Suprapubic skin (tissue), 4 donors: ENCODE measurements at places on chromosomes 7 and 10.

DNA sequence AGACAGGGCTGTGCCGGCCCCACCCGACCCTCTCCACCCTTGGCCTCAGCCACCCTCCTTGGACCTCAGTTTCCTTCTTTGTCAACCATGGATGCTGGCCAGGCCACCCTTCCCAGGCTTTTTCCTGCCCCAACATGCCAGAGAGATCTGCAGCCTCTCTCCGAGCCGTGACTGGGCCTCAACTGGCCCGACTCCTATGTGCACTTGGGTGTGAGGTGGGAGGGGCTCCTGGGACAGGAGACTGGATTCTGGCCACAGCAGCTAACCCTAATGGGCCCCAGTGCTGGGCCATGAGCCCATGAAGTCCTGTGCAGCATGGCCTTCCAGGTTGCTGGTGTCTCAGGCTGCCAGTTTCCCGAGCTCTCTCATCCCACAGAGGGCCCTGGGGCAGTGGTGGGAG, 47.7 kb upstream of the PCBD1 start:
- peaks cover 21% of the 10 kb centered on the region for H3K27me3 ChIP-seq
- no peak overlapping the region for H3K27ac ChIP-seq
- no peak for DNase-seq
- no peaks in the 10 kb centered on the region for H3K4me1 ChIP-seq
- no peak overlapping the region for H3K4me3 ChIP-seq

GRCh38 chr7:143487061-143487460, 9.4 kb downstream of the TAS2R41 start:
- no peaks in the 10 kb centered on the region for H3K36me3 ChIP-seq
- no peak for DNase-seq
- H3K4me1 ChIP-seq = peaks cover 25% of the 10 kb centered on the region
- no peak overlapping the region for H3K4me3 ChIP-seq
- peak overlapping the region; percentile 82 for H3K27ac ChIP-seq

GRCh38 chr10:83122336-83122735, 1017.0 kb upstream of the GHITM start:
- H3K27me3 ChIP-seq = no peaks in the 10 kb centered on the region
- no peak for DNase-seq
- no peak overlapping the region for H3K27ac ChIP-seq
- no peaks in the 10 kb centered on the region for H3K4me1 ChIP-seq
- no peak overlapping the region for H3K4me3 ChIP-seq

GRCh38 chr7:95723583-95724180, 48.7 kb upstream of the DYNC1I1 start:
- no peak for DNase-seq
- H3K4me1 ChIP-seq = no peaks in the 10 kb centered on the region
- H3K4me3 ChIP-seq = no peak overlapping the region
- no peak overlapping the region for H3K27ac ChIP-seq

DNA sequence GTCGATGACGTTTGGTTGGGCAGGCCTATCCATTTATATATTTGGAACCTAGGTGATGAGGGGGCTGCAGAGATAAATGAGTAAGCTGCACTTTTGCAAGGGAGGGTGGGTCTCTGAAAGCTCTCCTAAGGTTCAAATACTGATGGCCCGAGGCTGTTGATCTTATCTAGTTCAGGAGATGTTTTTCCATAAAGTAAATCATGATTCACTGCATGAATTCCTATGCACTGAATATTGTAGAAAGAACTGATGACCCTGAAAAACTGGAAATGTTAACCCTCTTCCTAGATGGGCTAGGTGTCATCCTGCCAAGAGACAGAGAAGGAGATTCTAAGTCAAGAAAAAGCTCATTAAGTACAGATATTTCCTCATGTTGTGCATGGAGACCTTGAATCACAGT, 459.9 kb downstream of the PLXNA4 start:
- no peak for DNase-seq
- no peaks in the 10 kb centered on the region for H3K27me3 ChIP-seq
- H3K27ac ChIP-seq = no peak overlapping the region
- H3K4me3 ChIP-seq = no peak overlapping the region
